Right ventricle myocardium superior (tissue), 1 donor: ENCODE measurements at places on chromosomes 11 and 22.
A peak's percentile ranks its signal among the peaks of the same experiment; 100 is the strongest.

GRCh38 chr11:70049045-70049444 is 29.1 kb upstream of the ANO1 start:
- DNase-seq, result no peak

DNA sequence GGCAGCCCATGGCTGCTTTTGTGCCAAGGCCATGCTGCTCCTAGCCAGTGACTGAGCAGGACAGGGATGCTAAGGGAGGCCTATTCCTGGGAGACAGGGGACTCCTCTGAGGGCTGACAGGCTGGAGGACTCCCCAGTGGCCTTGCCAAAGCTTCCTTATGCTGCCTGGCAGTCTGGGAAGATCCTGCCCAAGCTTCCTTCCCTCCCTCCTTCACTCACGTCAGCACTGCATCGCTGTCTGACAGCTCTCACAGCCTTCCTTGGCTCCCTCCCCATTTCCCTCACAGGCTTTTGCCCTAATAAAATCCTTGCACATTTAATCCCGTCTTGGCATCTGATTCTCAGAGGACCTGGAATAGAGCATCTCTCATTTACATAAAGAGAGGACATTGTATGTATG is 26.5 kb downstream of the HTR3A start:
- no peak for DNase-seq

DNA sequence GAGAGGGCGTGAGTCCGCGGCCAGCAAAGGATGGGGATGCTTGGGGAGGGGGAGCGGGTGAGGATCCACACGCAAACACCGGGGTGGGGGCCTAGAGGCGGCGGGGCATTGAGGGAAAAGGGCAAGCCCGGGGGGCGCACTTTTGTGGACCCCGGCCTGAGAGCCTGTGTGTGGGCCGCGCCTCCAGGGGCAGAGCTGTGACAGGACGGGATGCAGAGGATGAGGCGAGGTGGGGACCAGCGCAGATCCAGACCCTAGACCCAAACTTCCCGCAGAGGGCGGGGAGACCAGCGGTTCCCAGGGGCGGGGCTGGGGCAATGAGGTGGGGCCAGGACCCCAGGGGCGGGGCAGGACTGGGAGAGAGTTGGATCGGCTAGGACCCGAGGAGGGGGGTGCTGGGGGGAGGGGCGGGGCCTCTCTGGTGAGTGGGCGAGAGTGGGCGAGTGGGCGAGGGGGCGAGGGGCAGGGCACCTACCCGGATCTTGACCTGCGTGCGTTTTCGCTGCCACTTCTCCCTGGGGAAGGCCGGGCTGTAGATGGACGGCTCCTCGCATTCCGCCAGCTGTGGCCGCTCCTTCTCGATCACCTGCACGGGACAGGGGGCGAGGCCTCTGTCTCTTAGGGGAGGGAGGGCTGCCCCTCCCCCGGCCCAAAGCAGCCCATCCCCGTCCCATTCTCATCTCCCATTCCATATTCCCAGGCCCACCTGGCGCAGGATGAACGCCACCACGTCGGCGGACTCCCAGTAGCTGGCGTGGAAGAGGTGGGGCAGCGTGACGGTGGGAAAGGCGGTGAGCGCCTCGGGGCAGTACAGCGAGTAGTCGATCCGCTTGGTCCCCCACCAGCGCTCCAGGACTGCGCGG is 10.6 kb downstream of the PITPNM1 start:
- no peak for DNase-seq

DNA sequence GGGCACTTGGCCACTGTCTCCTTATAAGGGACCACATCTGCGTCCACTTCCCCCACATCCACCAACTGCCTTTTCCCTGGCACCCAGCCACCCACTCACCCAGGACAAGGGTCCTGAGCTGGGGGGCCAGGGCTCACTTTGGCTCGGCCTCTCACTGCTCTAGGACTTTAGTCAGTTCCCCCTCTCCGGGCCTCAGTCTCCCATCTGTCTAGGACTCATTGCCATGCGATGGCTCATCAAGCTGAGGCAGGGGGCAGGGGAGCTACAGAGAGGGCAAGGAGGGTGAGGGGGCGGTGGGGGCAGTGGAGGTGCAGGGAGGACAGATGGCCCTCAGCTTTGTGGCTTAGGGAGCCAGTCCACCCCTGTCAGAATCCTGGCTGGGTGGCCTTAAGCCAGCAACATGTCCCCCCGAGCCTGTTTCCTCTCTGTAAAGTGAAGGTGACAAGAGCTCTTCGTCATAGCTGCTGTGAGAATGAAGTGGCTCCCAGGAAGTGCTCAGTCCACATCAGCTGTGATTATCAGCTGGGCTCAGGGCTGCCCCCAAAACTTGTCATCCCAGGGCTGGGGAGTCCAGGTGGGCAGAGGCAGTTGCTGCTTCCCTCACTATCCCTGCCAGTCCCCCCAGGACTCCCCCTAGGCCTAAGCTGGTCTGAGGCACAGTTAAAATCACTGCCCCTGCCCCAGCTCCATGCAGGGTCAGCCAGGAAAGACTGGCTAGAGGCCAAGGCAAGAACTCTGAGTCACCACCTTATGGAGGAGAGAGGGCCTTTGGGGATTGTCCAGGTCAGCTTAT is 14.9 kb downstream of the RAC2 start:
- no peak for DNase-seq

DNA sequence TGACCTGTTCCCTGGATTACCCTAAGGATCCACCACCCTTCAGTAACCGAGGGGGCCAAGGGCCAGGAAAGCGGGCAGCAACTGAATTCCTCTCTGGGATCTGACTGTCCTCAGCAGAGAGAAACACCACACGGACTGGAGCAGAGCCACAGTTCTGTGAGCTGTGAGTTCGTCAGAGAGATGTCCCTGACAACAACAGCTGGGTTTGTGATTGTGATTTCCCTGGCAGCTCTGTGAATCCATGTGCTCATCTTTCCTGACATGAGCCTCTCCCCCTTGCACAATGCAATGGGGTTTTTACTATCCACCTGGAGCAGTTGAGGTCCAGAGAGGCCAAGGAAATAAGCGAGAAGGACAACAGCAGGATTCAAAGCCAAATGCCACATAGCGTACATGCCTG is 69.4 kb upstream of the AMPD3 start:
- DNase-seq, result peak; percentile 55
